ENCODE measurements at places on chromosomes 2 and 18.

DNA sequence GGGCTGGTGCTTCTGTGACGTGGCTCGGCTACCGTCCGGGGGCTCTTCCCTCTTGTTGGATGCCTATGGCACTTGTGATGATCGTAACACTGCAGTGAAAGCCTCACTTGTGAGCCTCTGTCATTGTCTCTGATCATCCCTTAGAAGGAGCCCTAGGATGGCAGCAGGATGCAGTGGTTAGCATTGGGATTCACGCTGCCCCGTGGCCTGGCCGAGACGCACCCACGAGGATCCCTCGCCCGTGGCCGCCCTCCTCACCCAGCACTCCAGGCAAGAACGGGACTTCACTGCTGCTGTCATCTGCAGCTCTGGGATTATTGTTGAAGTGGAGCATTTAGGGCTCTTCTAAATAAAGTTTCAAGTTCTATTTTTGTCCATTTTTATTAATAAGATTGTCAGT is 46.8 kb upstream of the CTDP1 start:
- no peaks in the 10 kb centered on the region for H3K27me3 ChIP-seq
- no peak overlapping the region for H3K4me3 ChIP-seq
- no peak overlapping the region for H3K27ac ChIP-seq
- H3K4me1 ChIP-seq, result peaks cover 12% of the 10 kb centered on the region

GRCh38 chr18:25503567-25504081 is 151.7 kb upstream of the ZNF521 start:
- no peak overlapping the region for H3K4me3 ChIP-seq
- H3K27ac ChIP-seq, result no peak overlapping the region
- H3K4me1 ChIP-seq, result no peaks in the 10 kb centered on the region
- DNase-seq, result no peak
- no peaks in the 10 kb centered on the region for H3K36me3 ChIP-seq
- no peaks in the 10 kb centered on the region for H3K27me3 ChIP-seq

DNA sequence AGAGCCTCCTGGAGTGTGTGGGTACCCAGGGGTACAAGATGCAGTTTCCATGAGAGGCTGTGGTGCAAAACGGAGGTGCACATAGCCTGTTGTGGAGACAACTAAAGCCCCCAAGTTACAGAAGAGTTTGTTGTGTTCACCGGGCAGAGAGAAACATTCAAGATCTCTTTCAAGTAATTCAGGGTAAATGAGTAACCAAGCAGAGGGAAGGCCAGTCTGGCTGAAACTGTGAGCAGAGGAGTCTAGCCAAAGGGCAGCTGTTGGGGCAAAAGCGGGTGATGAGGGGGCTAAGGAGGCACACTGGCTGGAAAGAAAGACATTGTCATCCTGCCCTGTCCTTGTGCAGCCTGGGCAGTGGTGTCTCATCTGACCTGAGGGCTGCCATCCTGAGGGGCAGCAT is 52.0 kb downstream of the CXCR4 start:
- no peak for DNase-seq
- H3K27ac ChIP-seq, result no peak overlapping the region
- no peak overlapping the region for H3K4me3 ChIP-seq

- peaks cover 39% of the 10 kb centered on the region for H3K4me1 ChIP-seq
- no peaks in the 10 kb centered on the region for H3K36me3 ChIP-seq
- no peak overlapping the region for H3K4me3 ChIP-seq
- peaks cover 84% of the 10 kb centered on the region for H3K27me3 ChIP-seq
- H3K27ac ChIP-seq, result no peak overlapping the region
These were observed 6.5 kb downstream of the TMEM163 start for GRCh38 chr2:134712299-134712698.

- no peak overlapping the region for H3K4me3 ChIP-seq
- peaks cover 34% of the 10 kb centered on the region for H3K27me3 ChIP-seq
- no peak for DNase-seq
- no peak overlapping the region for H3K27ac ChIP-seq
These were observed 222.1 kb downstream of the CELF4 start for GRCh38 chr18:37343542-37343851.

DNA sequence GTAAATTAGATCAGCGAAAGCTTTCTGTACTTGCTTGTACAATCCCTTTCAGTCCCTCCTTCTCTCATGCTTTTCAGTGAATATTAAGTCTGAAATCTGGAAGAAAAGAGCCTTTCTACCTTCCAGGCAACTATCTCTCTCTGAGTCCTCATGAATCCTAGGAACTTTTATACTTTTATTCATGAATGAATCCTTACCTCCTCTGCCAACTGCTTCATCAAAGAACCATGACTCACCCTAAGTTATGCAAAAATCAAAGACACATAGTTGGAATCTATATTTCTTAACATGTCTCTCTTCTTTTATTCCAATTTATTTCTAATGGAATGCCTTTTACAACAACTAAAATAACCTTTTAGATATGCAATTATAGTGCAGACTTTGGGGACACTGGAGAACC is 394.2 kb downstream of the CLIP4 start:
- H3K4me3 ChIP-seq, result no peak overlapping the region
- no peaks in the 10 kb centered on the region for H3K4me1 ChIP-seq
- peaks cover 2% of the 10 kb centered on the region for H3K27me3 ChIP-seq
- H3K27ac ChIP-seq, result no peak overlapping the region
- DNase-seq, result no peak
- H3K36me3 ChIP-seq, result no peaks in the 10 kb centered on the region

DNA sequence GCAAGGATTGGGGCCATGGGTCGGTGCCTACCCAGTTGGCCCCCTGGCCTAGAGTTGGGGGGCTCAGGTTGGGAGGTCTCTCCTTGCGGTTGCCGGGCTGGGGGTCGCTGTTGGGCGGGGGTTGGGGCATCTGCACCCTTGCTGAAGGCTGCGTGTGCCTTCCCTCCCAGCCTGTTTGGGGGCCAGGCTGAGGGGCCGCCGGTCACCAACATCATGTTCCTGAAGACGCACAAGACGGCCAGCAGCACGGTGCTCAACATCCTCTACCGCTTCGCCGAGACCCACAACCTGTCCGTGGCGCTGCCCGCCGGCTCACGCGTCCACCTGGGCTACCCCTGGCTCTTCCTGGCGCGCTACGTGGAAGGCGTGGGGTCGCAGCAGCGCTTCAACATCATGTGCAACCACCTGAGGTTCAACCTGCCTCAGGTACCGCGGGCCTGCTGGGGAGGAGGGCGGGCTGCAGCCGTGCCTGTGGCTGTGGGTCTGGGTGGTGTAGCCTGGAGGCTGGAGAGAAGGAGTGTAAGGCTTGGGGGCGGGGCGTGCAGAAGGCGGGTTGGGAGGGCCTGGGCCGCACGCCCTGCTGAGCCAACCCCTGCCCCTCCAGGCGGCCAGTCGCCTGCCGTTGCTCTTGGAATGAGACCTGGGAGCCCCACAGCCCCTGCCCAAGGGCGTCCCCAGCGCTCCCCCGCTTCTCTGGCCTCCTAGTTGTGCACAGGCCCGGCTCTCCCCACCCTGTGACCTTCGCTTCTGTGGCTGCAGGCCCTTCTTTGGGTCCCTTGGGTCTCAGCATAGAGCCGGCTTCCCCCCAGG is 7.2 kb upstream of the NEU4 start:
- H3K36me3 ChIP-seq, result no peaks in the 10 kb centered on the region
- H3K4me1 ChIP-seq, result peaks cover 12% of the 10 kb centered on the region
- H3K27ac ChIP-seq, result no peak overlapping the region
- no peaks in the 10 kb centered on the region for H3K27me3 ChIP-seq
- DNase-seq, result no peak

GRCh38 chr18:27991391-27991790 is 185.5 kb downstream of the CDH2 start:
- H3K4me1 ChIP-seq, result no peaks in the 10 kb centered on the region
- H3K36me3 ChIP-seq, result peaks cover 2% of the 10 kb centered on the region
- no peak overlapping the region for H3K4me3 ChIP-seq
- no peaks in the 10 kb centered on the region for H3K27me3 ChIP-seq
- H3K27ac ChIP-seq, result no peak overlapping the region

DNA sequence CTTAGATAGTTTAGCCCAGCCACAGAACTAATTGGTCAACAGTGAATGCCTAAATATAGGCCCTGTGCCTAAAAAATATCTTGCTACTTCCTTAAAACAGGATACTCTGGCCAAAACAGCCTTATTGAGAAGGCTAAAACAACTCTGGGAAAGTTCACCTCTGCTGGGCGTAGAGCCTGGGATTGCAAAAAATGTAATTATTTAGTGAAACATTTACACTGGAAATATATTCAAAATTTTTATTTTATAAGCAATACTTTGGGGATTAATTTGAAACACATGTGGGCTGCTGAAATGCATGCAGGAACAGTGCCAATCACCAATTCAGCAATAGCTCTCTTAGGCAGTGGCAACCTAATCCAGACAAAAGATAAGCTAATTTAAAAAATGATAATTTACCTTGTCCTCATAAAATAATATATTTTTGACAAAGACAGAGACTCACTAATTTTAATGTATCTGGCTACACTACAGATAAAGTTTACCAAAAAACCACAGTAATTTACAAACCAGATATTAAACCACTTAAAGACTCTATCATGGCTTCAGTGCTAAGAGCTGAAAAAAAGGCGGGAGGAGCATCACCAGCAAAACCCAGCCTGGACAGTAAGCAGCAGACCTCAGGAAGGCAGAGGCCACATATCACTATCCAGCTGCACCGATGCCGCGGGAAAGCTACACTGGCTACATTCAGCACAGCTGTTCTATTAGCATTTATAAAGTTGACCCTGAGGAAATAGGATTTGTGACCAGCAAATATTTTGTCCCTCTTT is 18.5 kb downstream of the TRAK2 start:
- no peaks in the 10 kb centered on the region for H3K27me3 ChIP-seq
- peak overlapping the region; percentile 89 for H3K27ac ChIP-seq
- no peak overlapping the region for H3K4me3 ChIP-seq
- peaks cover 25% of the 10 kb centered on the region for H3K36me3 ChIP-seq

GRCh38 chr18:6509417-6509816 is 94.7 kb upstream of the L3MBTL4 start:
- H3K27ac ChIP-seq, result no peak overlapping the region
- no peaks in the 10 kb centered on the region for H3K4me1 ChIP-seq
- no peaks in the 10 kb centered on the region for H3K36me3 ChIP-seq

DNA sequence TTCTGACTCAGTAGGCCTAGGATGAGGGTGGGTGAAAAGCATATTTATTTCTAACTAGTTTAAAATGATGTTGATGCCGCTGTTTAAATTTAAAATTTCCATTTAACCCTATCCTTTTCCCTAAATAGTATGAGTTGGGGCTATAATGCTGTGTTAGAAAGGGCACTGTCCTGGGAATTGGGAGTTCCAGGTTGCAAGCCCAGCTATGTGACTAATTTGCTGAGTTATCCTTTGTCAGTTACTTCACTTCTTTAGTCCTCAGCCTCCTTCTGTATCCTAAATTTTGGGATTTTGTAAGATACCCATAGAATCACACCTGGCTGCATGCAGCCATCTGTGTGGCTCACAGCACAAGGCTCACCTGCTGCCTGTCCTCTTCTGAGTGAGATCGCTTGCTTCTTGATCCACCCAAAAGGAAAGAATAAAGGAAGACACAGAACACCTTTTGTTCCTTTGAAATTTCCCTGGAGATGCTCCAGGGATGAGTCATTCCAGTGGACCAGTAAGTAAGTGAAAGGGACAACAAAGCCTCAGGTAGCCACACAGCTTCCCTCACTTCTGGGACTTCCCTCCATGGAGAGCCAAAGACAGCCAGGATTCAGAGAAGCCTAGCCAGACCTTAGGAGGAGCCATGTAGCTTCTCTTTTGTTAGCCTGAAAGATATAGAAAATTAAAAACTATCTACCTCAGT is 97.2 kb downstream of the DTNA start:
- no peak for DNase-seq
- peaks cover 14% of the 10 kb centered on the region for H3K4me1 ChIP-seq
- H3K36me3 ChIP-seq, result no peaks in the 10 kb centered on the region
- no peak overlapping the region for H3K4me3 ChIP-seq
- no peak overlapping the region for H3K27ac ChIP-seq

GRCh38 chr2:201513271-201513670 is 61.7 kb downstream of the STRADB start:
- no peak for DNase-seq
- H3K4me1 ChIP-seq, result no peaks in the 10 kb centered on the region
- H3K27ac ChIP-seq, result no peak overlapping the region
- no peaks in the 10 kb centered on the region for H3K27me3 ChIP-seq
- H3K4me3 ChIP-seq, result no peak overlapping the region
- H3K36me3 ChIP-seq, result peaks cover 2% of the 10 kb centered on the region

DNA sequence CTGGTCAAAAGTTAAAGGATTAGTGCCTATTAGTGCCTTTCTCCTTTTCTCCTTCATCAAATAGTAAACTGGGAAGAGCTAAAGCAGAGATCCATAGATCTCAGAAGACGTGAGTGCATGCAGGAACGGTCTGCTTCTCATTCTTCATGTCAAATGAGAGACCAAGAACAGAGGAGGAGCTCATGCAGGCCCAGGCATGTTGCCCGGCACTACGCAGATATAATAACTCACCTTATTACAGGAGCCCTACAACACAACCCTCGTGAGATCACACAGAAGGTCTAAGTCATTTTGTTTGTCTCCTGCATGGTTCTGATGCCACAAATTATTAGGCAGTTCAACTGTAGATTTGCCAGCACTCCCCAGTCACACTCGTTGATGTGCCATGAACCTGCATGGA is 71.8 kb downstream of the CMPK2 start:
- no peak overlapping the region for H3K4me3 ChIP-seq
- H3K4me1 ChIP-seq, result no peaks in the 10 kb centered on the region
- no peaks in the 10 kb centered on the region for H3K36me3 ChIP-seq
- H3K27ac ChIP-seq, result no peak overlapping the region
- H3K27me3 ChIP-seq, result peaks cover 6% of the 10 kb centered on the region

DNA sequence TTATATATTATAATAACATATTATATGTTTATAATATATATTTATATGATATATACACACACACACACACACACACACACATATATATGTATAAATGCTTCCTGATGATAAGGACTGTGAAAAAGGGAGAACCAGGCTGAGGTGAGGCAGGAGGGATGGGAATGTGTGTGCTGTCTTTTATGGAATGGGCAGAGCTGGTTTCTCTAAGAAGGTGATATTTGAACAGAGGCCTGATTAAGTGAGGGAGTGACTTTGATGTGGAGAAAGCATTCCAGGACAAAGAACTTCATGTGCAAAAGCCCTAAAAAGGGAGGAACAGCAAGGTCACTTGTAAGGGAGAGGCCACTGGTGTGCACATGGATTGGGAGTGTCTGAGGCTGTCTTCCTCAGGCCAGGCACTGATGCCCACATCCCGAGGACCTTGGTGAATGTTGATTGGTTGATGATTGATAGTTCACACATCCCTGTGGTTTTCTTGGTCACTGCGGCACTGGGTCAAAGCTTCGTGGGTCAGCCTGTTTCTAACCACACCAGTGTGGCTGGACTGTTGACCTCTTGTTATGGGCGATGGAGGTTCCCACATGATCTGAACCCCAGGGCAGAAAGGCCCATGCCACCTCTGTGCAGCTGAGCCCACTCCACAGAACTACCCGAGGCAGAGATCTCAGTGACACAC is 196.9 kb downstream of the MYCN start:
- DNase-seq, result no peak
- no peaks in the 10 kb centered on the region for H3K4me1 ChIP-seq
- H3K4me3 ChIP-seq, result no peak overlapping the region
- H3K36me3 ChIP-seq, result no peaks in the 10 kb centered on the region

DNA sequence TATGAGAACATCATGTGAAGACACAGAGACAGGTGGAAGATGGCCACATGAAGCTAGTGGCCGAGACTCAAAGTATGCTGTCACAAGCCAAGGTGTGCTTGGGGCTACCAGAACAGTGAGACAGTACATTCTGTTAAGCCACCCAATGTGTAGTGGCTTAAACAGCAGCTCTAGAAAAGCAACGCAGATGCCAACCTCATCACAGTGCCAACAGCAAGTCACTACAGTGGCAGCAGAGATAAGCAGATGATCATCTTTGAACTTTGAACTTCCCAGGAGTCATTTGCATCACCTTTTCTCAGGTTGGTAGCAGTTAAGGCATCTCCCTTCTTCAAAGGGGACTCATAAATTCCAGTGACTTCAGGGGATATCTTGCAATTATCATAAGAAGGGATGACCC is 394.4 kb downstream of the LRP1B start:
- H3K27me3 ChIP-seq, result no peaks in the 10 kb centered on the region
- no peaks in the 10 kb centered on the region for H3K36me3 ChIP-seq
- H3K4me1 ChIP-seq, result no peaks in the 10 kb centered on the region
- no peak overlapping the region for H3K27ac ChIP-seq

All from activated T-cell treated with anti-CD3 and anti-CD28 coated beads, Interleukin-2, amount 50 U/mL, for 72 hours (primary cell).